A673 (cell line): ENCODE measurements at places on chromosomes 1 and 21.

DNA sequence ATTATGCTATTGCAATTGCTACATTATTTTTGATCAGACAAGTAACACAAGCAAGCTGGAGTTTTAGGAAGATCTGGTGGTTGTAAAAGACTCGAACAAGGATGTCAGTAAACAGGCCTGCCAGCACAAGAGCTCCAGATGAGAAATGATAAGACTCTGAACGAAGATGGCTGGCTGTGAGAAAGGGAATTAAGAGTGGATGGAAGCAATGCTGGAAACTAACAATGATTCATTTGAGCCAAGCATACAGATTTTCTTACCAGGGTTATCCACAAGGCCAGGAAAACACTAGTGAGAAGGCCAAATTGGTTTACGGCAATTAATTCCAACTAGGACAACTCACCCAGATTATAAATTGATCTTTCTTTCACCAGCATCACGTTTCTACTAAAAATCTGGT is 54.2 kb downstream of the NRIP1 start:
- DNase-seq = no peak

GRCh38 chr1:51612447-51612961 is 4.4 kb upstream of the OSBPL9 start:
- no peak for DNase-seq

GRCh38 chr1:236627727-236628408 is 23.6 kb upstream of the HEATR1 start:
- DNase-seq = no peak

GRCh38 chr1:184373155-184373554 is 13.7 kb upstream of the C1orf21 start:
- no peak for DNase-seq

DNA sequence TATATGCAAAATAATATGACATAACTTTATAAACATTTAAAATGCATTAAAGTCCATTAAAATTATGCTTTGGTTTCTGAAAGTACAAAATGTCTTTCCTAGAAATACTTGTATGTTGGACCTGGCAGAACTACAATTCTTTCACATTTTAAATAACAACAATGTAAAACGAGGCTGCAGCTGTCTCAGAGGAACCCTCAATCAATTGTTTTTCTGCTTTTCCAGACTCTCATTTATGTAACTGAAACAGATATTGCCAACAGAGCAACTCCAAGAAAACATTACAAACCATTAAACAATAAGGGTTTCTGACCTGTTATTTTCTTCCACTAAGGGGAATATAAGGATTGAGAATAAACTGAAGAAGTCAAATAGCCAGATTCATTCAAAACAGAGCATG is 1193.4 kb downstream of the NCAM2 start:
- DNase-seq = no peak

DNA sequence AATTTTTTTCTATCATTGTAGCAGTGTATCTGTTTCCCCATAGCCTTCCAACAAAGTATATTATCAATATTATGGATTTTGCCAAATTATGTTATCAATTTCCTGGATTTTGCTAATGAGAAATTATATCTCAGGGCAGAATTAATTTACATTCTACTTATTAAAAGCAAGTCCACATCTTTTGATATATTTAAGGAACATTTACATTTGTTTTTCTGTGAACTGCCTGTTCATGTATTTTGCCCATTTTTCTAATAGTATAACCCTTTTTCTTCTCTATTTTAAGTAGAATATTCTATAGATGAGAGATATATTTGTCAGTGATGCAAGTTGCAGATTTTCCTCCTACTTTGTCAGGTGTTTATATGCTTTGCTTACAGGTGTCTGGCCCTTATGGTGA is 24.4 kb downstream of the C1orf87 start:
- DNase-seq = no peak

GRCh38 chr1:228381356-228381755 is 25.3 kb downstream of the TRIM11 start:
- no peak for DNase-seq

- DNase-seq = no peak
These were observed 3.1 kb upstream of the LIN9 start for GRCh38 chr1:226312065-226312464.

DNA sequence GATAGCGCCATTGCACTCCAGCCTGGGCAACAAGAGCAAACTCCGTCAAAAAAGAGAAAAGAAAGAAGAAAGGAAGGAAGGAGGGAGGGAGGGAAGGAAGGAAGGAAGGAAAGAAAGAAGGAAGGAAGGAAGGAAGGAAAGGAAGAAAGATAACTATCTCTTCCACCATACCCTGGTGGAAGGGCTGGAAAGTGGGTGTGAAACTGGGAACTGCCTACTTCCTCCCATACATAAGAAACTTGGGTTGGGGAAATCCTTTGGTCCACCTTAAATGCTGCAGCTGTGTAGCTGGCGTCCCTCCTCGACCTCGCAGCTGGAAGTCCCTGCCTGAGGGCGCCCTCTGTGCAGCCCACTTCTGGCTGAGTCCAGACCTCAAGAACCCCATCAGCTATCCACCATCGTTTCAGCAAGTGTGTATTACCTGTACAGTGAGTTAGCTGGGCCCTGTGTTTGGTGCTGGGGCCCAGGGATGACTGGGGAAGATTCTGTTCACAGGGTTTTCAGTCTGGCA is 4.6 kb upstream of the FAM167B start:
- DNase-seq = no peak

- DNase-seq = no peak
These were observed 14.5 kb upstream of the TNFRSF1B start for GRCh38 chr1:12152113-12152891.

DNA sequence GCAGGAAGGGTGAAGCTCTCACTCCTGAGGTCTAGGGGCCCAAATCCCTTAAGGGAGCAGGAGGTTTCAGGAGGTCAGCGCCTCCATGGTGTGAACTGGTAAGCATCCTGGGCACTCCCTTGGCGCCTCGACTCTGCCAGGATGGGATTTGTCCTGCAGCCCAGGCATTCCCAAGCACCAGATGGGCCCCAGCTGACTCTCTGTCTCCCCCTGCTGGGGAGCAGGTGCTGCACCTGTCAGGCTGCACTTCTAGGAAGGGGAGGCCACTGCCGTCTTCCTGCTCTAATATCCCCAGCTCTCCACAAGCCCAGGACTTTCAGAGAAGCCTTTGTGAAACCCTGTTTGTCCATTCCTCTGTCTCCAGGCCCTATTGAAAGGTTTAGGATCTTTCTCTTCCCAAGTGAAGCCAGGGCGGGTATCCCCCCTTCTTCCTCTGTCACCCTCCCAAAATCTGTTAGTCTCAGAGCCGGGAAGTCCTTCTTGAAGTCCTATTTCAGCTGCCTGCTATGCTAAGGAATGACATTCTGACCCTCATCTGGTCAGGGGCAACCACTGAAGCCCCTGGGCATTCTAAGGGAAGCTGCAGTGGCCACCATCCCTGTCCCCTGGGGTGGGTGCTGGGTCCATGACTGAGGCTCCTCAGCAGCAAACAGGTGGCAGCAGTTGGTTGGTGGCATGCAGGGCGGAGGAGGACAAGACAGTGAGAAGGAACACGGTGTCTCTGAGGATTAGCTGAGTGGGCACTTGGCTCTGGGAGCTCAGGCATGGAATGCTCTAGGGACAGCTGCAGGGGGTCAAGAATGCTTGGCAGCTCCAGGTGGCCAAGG is 3.2 kb downstream of the MYBPH start:
- DNase-seq = peak; percentile 73

DNA sequence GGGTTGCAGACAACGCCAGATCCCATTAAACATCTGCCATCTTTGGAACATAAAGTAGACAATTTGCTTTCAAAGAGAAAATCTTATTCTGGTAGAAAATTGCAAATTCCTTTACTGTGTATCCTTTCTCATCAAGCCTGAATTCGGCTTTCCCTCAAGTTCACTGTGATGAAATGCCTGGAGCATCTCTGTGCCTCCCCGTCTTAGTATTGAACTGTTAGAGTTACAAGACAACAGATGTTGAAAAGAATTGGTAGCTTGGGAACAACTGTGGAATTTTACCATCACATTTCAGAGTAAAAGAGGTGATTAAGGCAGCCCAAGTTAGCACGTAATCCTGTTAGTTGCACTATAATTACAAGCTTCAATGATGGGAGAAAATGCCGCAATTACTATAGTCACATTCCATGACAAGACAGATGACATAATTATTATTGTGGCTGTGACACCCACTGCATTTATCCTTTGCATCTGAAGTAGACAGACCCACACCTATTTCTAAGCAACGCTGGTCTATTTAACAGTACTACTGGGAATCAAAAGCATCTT is 54.4 kb upstream of the B3GALNT2 start:
- DNase-seq = peak; percentile 54

- DNase-seq = no peak
These were observed 735.3 kb upstream of the ADGRL4 start for GRCh38 chr1:79741720-79742421.

GRCh38 chr1:65170511-65171142 is 22.6 kb downstream of the AK4 start:
- no peak for DNase-seq

GRCh38 chr21:42125571-42126544 is 54.7 kb downstream of the UMODL1 start:
- peak; percentile 30 for DNase-seq

- DNase-seq = no peak
These were observed 973.7 kb downstream of the LTN1 start for GRCh38 chr21:28018741-28019669.

- DNase-seq = no peak
These were observed 18.7 kb upstream of the ZBTB21 start for GRCh38 chr21:42028766-42029425.

DNA sequence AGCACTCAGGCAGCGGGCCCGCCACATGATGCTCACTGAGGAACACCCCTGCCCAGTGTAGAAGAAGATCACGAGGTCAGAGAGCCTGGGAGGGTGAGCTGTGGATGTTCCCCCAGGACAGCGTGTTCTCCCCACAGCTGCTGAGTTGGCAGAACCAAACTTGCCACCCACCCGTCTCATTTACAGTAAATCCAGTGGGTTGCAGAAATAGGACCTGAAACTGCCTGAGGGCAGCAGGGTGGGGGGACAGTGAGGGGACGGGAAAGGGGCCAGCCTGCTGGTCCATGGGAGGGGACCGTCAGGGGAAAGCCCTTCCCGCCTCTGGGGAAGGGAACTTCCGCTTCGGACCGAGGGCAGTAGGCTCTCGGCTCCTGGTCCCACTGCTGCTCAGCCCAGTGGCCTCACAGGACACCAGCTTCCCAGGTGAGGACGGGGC is at the start of gene C1QB:
C1QB (plus strand) TSS at position 356 of the 436 bp plus-strand sequence. CDS start 6,227 bp downstream, outside the sequence.
- no peak for DNase-seq

DNA sequence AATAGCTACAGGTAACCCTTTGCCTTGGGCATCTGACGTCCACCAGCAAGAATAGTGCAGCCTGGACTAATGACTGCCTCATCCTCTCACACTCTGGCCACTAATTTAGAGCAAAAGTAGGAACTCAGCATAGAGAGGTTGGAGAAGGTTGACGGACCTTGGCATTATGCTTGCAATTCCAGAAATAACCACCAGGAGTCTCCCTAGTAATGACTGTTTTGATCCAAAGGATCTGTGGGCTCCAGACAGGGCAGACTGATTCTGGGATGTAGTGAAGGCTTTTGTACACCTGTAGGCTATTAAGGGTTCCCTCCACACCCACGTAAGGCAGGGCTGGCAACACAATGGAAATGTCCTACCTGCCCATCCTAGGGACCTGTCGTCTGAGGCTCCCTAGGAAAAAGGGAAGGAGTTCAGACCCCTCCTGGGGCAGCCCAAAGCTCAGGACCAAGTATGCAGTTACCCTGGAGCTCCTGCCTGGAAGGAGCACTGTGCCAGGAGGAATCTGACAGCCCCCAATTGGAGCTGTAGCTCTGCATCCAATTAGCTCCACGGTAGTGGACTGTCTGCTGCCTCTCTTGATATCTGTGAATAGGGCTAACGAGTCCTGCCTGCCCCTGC is 91.0 kb upstream of the TMEM51 start:
- DNase-seq = peak; percentile 17
